Stimulated activated CD4-positive, alpha-beta T cell treated with anti-CD3 and anti-CD28 coated beads, Interleukin-12 subunit alpha, Interleukin-12 subunit beta, amount 100 ng/mL, for 48 hours (primary cell): ENCODE measurements at places on chromosomes 16 and 17.

GRCh38 chr17:70535986-70536385 is 366.7 kb downstream of the KCNJ2 start:
- DNase-seq: no peak

GRCh38 chr16:19817122-19817521 is 67.5 kb downstream of the GPRC5B start:
- DNase-seq: no peak

GRCh38 chr17:6831661-6832263 is at the start of gene TEKT1:
TEKT1 (minus strand) TSS chr17:6831729; CDS start chr17:6830376, 1,353 bp downstream.
- DNase-seq: peak; percentile 28

DNA sequence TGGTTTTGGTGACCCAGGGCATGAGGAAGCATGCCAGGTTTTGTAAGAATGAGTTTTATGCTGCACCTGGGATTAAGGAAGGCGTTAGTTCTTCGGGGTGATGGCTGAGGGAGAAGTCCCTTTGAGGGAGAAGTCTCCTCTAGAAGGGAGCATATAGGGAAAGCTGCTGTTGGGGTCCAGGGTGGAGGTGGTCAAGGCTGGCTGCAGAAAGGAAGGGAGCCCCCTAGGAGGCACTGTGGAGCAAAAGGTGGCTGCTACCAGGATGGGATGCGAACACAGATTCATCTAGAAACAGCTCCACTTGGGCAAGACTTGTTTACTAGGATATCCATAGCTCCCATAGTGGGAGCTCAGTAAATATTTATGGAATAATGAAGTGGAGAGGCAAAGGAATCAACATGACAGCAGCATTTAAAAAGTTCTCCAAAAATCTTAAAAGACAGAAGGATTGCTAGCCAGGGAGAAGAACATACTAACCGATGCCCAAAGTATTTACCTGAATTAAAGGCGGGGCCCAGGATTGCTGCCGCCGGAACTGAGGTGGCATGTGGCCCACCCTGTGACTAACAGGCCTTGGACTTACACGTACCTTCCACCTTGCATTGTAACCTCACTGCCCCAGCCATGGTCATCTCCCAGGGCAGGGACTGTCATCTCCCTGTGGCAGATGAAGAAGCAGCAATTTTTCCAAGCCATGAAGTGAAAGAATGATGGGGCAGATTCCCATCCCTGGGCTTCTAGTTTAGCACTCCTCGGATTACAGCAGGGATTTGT is 7.1 kb upstream of the LPCAT2 start:
- no peak for DNase-seq

DNA sequence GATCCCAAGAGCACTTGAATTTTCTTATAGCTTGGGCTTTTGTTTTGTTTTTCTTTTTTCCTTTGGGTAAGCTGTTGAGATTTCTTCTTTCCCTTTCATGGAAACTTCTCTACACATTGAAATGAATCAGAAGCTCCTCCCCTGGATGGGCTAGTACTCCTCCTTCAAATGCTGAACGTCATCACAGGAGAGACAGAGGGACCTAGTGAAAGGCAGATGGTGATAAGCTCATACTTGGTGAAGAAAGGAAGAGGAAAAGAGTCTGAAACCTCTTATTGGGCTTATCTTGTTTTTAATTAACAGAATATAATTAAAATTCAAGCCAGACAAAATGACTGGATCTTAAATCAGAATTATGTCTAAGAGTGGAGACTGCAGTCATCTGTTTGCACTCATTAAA is 147.3 kb downstream of the SNX11 start:
- no peak for DNase-seq

DNA sequence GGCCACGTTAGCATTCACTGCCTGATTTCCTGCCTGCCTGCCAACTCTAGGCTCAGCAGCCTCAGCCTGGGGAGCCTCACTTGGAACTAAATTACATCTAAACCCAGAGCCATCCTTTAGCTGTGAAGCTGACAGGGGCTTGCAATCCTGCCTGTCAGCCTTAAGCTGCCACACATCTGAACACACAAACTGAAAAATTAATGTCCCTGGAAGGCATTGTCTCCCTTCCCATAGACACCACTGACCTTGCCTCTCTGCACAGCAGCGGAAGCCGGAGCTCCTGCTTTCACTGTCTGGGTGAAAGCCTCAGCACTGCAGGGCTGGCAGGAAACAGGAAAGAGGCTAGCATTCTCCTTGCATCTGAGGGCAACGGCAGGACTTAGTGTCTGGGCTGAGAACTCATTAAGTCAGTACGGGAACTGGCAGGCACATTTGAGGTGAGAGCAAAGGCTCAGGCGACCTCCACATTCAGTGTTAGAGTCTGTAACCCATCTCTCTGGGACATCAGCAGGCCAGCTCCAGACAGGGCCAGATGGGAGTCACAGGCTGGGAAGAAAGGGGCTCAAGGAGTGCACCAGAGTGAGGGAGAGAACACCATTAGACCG is 452.4 kb upstream of the C16orf82 start:
- no peak for DNase-seq

DNA sequence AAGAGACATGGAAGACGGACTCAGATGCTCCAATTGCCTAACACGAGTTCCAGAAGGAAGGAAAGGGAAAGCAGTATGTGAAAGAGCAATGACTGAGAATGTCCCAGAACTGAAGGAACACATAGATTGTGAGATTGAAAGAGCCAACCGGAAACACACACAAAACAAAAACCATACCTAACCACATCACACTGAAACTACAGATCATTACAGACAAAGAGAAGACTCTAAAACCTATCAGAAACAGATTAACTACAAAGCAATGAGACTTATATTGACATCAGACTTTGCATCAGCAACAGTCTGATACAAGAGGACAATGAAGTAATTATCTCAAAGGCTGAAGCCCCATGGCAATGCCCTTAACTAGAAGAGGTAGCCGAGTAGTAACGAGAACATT is 45.6 kb upstream of the CLEC18B start:
- DNase-seq: no peak
